Omental fat pad (tissue), 4 donors: ENCODE measurements at places on chromosomes 4 and X.

- DNase-seq, result no peak
These were observed 110.0 kb downstream of the ARHGAP6 start for GRCh38 chrX:11555759-11556158.

- no peak for DNase-seq
These were observed 58.5 kb upstream of the PABPC4L start for GRCh38 chr4:134260126-134260525.

DNA sequence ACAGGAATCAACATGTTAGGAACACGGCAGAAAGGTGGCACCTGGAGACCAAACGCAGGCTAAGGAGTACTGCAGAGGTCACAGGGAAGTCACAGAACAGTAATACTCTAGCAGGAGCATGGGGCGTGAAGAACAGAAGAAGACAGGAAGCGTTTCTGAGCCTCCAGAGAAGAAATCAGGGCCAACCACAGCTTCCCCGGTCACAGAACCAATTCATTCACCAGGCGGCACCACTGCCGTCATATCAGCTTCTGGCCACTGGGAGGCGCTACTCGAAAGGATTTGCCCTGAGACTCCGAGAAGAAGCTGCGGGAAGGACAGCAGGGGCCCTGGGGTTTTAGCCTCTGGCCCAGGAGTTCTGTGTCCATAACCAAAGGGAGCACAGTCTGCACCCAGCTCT lies 78.0 kb upstream of the DRD5 start:
- DNase-seq, result peak; percentile 40

DNA sequence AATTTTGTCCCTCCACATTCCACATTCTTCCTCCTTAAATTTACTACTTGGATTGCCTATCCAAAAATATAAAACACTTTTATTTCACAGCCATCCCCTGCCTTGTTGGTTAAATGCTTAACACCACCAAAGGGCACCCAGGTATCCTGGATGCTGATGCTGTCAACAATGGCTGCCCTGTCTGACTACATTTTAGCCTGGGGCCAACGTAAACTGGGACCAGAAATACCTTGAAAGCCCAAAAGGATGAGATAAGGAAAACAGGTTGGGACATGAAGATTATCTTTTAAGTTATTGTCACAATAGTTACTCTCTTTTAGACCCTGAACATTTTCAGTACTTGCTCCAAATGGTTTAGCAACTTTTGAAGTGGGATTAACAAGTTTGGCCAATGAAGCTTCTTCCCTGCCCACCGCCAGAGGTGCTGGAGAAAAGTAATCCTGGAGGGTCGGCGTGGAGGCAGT lies 775 bp upstream of the YIPF6 start:
- DNase-seq, result no peak

- no peak for DNase-seq
These were observed 48.0 kb upstream of the SPOCK3 start for GRCh38 chr4:167282171-167282864.

- DNase-seq, result no peak
These were observed 169.8 kb upstream of the BCOR start for GRCh38 chrX:40267334-40268187.

GRCh38 chr4:79959652-79960051 lies 113.4 kb downstream of the ANTXR2 start:
- DNase-seq, result no peak

GRCh38 chr4:184760681-184761080 lies 26.8 kb upstream of the CENPU start:
- DNase-seq, result no peak

DNA sequence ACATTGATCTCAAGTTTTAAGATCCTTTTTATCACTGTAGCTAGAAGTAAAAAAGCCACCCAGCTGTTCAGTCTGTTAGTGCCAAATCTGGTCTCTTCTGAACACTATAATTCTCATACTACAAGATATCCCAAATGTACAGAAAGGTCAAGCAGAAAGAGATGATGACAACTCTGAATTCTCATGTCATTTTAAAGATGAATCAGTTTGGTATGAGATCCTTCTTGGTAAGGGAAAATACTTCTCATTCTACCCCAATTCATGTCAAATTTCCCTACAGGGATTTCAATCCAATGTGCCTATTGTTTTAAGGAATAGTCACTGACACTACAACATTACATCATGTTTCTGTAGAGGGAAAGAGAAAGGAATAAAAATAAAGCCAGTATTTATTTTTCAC lies 184.5 kb downstream of the CPEB2 start:
- no peak for DNase-seq

- no peak for DNase-seq
These were observed 327.7 kb downstream of the PAPSS1 start for GRCh38 chr4:107392380-107392779.

GRCh38 chr4:80489798-80490197 lies 154.3 kb downstream of the CFAP299 start:
- no peak for DNase-seq

- DNase-seq, result no peak
These were observed 621.1 kb downstream of the BCOR start for GRCh38 chrX:39476604-39477021.

DNA sequence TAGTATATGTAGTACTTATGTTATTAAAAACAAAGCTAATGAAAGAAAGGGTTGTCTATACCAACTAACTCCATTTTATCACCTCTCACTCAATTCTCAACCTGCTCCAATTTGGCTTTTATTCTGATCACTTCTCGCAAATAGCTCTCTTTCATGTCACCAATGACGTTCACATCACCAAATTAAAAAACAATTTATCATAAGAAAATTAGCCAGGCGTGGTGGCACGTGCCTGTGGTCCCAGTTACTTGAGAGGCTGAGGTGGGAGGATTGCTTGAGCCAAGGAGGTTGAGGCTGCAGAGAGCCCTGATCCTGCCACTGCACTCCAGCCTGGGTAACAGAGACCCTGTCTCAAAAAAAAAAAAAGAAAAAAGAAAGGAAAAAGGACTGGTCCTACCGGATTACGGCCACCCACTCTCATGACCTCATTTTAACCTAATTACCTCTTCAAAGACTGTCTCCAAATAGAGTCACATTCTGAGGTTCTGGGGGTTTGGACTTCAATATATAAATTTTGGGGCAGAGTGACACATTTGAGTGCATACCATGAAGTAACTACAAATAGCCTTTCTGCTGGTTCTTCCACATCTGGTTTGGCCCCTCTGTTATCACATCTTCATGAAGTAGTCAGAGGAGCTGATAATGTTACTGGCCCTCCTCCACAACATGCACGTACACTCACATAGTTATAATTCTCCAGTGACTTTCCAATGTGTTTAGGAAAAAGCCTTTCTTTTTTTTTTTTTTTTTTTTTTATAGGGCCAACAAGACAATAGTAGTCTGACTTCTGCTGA lies 15.8 kb upstream of the RBMX start:
- DNase-seq, result no peak

GRCh38 chr4:110165382-110166286 lies 32.8 kb downstream of the ELOVL6 start:
- no peak for DNase-seq

DNA sequence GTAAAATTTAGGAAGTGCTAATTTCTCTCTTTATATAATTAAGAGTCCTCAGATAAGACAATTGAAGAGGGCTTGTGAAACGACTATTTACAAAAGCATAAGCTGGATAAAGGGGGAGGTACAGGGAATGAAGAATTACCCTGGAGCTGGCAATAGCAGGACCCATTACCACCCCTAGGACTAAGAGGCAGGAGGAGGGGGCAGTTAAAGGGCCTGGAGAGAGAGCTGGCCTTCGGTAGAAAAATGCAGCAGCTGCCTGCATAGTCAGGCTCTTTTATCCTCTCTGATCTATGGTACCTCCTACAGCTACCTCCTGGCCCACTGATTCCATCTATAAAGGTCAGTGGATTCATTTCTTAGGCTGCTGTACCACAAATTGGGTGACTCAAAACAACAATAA lies 57.7 kb upstream of the TRPC3 start:
- no peak for DNase-seq

DNA sequence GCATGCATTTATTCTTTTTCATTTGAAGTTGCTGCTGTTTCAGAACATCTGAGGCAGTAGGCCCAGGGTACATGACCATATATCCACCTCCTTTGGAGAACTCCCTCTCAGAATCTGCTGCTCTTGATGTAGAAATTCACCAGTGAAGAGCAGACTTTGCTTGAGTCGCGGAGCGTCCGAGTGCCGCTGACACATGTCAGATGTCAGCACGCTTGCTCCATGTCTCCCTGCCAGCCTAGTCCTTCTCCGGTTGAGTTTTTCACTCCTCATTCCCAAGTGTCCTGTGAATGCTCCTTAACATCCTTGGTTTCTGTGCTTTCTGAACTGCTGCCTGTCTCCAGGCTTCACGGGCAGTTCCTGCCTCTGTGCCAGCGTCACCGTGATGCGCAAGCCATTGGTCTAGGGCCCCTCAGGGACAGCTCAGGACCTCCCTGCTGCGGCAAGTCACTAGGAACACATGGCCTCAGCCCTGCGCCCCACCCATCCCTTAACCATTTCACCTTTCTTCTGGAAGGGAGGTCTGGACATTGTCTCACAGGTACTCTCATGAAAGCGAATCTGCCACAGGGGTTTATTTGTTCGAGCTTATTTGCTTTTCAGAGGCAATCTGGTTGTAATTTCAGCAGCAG lies 93.1 kb upstream of the RBPJ start:
- DNase-seq, result no peak

- no peak for DNase-seq
These were observed 61.6 kb upstream of the NAP1L5 start for GRCh38 chr4:88759039-88759894.

- no peak for DNase-seq
These were observed 128.5 kb downstream of the ATG4A start for GRCh38 chrX:108219949-108220601.

DNA sequence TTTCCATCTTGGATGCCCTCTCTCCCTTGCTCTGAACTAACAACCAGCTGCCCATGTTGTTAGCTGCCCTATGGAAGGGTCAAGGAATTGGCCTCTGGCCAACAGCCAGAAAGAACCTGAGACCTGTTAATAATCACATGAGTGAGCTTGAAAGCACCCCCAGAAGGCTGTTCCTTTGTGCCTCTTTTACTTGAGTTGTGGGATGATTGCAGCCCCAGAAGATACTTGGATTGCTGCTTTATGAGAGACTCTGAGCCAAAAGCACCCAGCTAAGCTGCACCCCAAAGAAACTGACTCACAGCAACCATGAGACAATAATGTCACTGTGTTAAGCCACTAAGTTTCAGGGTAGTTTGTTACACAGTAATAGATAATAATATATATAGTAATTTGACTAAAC lies 73.3 kb downstream of the FRYL start:
- no peak for DNase-seq

- DNase-seq, result no peak
These were observed 14.4 kb upstream of the TLR8 start for GRCh38 chrX:12891915-12892506.

DNA sequence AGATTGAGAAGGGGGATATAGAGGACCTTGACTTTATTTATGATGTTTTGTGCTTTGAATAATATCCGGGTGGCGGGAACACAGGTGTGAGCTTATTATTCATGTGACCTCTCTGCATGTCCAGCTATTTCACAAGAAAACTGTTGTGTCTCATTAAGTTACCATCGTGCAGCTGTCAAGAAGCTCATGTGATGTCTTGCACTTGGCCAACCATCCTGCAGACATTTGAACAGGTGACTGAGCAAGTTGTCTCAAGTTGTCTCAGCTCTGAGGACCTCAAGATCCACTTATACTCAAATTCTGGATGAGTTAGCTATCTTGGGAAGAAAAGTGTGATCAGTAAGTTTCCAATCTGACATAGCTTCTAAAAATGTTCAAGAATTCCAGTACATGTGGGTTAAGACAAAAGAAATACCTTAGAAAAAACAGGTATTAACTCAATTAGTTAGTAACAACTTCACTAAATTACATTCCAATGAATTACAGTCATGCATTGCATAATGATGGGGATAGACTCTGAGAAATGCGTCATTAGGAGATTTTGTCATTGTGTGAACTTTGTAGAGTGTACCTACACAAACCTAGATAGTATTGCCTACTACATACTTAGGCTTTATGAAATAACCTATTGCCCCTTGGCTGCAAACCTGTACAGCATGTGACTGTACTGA lies 462.2 kb downstream of the INPP4B start:
- DNase-seq, result no peak

- no peak for DNase-seq
These were observed 22.1 kb downstream of the BEX3 start for GRCh38 chrX:103398421-103398864.

- no peak for DNase-seq
These were observed 8.2 kb upstream of the ZRSR2 start for GRCh38 chrX:15781961-15782699.

DNA sequence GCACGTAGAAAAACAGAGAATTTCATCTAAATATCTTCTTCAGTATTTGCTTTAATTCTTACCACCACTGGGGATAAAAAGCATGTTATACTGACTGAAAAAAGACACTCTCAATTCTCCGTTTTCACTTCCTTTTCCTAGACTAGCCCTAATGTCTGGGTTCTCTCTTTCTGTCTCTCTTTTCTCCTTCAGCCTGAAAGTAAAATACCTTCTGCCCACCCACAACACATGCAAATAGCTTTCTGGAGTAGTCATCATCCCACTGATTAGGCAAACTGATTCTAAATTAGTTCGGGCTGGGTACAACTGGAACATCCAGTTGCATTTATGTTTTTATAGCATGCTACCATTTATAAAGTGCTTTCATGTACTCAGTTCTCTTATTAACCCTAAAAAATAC lies 142.4 kb upstream of the ANKRD50 start:
- no peak for DNase-seq

DNA sequence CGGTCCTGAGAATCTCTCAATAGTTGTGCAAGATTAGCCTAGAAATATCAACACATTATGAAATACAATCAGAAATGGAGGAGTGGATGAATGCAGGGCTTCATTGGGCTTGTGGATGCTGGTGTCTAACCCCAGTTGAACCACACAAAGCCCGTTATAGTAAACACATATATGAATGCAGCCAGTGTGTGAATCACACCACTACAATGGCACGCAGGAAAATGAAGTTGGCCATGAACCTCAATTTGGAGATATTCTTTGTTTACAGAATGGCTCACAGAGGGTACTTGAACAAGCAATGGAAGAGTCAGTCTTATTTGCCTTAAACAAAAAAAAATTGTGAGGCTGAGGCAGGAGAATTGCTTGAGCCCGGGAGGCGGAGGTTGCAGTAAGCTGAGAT lies 57.8 kb downstream of the SOD3 start:
- DNase-seq, result no peak

DNA sequence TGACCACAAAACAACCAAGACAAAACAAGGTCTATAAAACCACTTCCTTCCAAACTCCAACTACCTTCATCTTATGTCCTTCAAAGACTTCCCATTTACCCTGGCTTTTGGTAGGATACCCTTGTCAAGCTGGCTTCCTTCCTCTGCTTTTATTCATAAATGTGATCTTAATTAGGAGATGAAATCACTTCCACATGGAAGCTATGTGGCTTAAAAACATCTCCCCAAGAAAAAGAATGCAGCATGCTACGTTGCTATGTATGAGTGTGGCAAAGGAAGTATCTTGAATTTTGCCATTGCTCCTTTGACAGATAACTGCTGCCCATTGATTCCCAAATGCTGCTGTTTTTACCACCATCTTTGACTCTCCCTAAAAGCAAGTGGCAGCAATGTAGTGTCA lies 46.4 kb upstream of the VEGFD start:
- no peak for DNase-seq
